HL-60 (cell line): ENCODE measurements at places on chromosomes 4 and X.
A peak's percentile ranks its signal among the peaks of the same experiment; 100 is the strongest.

- no peak for DNase-seq
Measured at GRCh38 chr4:125522992-125523391, 208.2 kb downstream of the FAT4 start.

DNA sequence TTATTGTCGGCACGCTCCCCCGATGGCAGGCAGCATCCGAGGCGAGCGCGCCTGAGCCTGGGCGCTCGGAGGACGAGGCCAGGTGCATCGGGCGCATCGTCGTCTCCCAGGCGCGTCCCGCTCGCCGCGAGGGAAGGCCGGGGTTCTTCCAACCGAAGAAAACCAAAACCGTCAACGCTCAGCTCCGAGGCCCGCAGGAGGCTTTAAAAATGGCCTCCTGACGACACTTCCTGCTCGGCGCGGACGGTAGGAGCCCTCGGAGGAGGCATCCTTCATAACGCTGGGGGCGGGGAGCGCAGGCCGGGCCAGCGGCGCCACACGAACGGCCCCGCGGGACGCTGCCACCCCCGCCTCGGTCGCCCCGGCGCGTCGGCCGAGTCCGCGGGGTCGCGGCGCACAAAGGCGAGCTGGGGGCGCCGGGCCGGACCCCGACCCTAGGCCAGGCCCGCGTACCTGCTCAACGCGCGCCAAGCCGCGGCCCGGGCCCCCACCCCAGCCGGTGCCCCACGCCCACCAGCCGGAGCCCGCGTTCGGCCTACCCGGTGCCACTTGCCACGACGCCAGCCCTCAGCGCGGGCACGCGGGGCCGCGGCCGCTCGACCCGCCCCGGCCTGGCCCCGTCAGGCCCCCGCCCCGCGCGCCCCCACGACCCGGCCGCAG, 501 bp downstream of the ZNF518B start:
- peak; percentile 14 for DNase-seq

- DNase-seq = no peak
Measured at GRCh38 chrX:20431486-20431885, 164.8 kb upstream of the RPS6KA3 start.

GRCh38 chr4:177256950-177257349, 52.7 kb upstream of the NEIL3 start:
- DNase-seq = no peak

- no peak for DNase-seq
Measured at GRCh38 chr4:174209341-174209740, 74.1 kb downstream of the FBXO8 start.

- no peak for DNase-seq
Measured at GRCh38 chr4:159227984-159228383, 125.1 kb downstream of the RAPGEF2 start.

GRCh38 chr4:83231620-83232076, 53.0 kb downstream of the COQ2 start:
- DNase-seq = peak; percentile 96

GRCh38 chr4:36712013-36712412, 430.6 kb downstream of the DTHD1 start:
- DNase-seq = no peak

- peak; percentile 24 for DNase-seq
Measured at GRCh38 chr4:7987148-7987989, 47.7 kb upstream of the AFAP1 start.

DNA sequence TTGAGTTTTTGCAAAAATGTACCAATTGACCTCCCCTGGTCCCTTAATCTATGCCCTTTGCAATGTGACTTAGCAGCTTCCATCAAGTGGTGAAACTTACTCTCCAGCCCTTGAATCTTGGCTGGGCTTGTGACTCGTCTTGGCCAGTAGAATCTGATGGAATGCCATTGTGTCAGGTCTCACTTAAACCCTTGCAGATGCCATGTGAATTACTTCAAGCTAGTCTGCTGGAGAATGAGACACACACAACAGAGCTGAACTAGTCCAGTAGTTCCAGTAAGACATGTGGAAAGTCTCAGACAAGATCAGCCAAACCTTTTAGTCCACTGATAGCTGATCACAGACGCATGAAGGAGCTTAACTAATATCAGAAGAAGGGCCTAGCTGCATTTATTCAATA, 567.8 kb upstream of the CPEB2 start:
- DNase-seq = no peak

GRCh38 chr4:108052558-108053120, 63.0 kb downstream of the HADH start:
- DNase-seq = no peak
